ENCODE measurements at places on chromosomes 2 and 18.

GRCh38 chr18:59429608-59430007 lies 70.5 kb upstream of the LMAN1 start:
- H3K27ac ChIP-seq, result no peak overlapping the region
- H3K27me3 ChIP-seq, result peaks cover 6% of the 10 kb centered on the region
- no peak overlapping the region for H3K4me3 ChIP-seq

- H3K27me3 ChIP-seq, result no peaks in the 10 kb centered on the region
- H3K36me3 ChIP-seq, result no peaks in the 10 kb centered on the region
- no peak overlapping the region for H3K4me3 ChIP-seq
- H3K4me1 ChIP-seq, result no peaks in the 10 kb centered on the region
- no peak overlapping the region for H3K27ac ChIP-seq
Observed at GRCh38 chr2:143885461-143885860, 634.5 kb downstream of the ZEB2 start.

GRCh38 chr2:1787755-1788477 lies 43.6 kb upstream of the PXDN start:
- no peak for DNase-seq
- H3K36me3 ChIP-seq, result no peaks in the 10 kb centered on the region

DNA sequence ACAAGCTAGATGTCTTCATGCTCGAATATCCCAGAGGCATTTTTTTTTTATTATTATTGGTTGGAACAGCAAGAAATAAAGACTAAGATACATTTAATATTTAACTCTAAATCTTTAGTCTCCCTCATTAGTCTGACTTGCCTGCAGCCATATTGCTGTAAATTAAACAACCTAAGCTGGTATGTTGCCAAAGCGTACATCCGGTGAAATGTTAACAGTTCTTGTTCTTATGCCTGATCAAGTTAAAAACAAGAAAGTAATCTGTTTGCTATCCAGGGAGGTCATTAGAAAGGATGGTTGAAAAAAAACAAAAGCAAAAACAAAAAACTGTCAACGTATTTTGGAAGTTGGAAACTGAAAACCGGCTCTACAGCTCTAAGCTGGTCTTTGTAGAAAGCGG lies 125.9 kb upstream of the NABP1 start:
- H3K27ac ChIP-seq, result no peak overlapping the region
- H3K4me3 ChIP-seq, result peak overlapping the region; percentile 84
- H3K27me3 ChIP-seq, result peaks cover 3% of the 10 kb centered on the region
- peaks cover 36% of the 10 kb centered on the region for H3K4me1 ChIP-seq

DNA sequence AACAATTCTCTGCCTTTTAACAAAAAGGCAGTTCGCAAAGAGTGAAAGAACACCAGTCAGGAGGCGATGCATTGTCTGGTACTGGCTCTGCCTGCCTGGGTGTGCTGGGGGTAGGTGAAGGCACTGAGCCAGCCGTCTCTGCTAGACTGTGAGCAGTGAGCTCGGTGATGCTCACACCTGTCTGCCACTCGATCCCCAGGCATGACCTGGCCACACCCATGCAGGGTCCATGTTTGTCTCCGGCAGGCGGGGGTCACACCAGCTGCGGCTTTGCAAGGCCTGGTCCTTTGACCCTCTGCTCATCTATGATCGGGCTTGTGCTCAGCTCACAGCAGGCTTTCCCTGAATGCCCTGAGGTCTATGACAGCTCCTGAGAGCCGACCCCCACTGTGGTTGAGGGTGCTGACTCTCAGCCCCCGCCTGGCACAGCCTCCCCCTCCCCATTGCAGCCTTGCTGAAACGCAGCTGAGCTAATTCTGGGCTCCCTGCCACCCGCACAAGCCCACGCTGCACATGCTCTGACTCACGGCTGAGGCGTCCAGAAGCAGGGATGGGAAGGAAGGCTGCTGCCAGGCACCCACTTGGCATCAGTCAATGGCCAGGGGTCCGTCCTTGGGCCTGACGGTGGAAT lies 23.7 kb downstream of the CRACDL start:
- H3K36me3 ChIP-seq, result no peaks in the 10 kb centered on the region
- peak; percentile 78 for DNase-seq
- H3K4me3 ChIP-seq, result peak overlapping the region; percentile 25
- H3K27ac ChIP-seq, result peak overlapping the region; percentile 59
- peaks cover 72% of the 10 kb centered on the region for H3K4me1 ChIP-seq

GRCh38 chr18:27185025-27185763 lies at the start of gene CHST9:
CHST9 (minus strand) TSS chr18:27185308; CDS start chr18:27142809, 42,499 bp downstream.
- peaks cover 3% of the 10 kb centered on the region for H3K27me3 ChIP-seq
- no peaks in the 10 kb centered on the region for H3K36me3 ChIP-seq
- no peaks in the 10 kb centered on the region for H3K4me1 ChIP-seq

GRCh38 chr2:186968277-186968676 lies 119.3 kb upstream of the ZSWIM2 start:
- H3K27ac ChIP-seq, result no peak overlapping the region
- DNase-seq, result no peak
- peaks cover under 1% of the 10 kb centered on the region for H3K36me3 ChIP-seq
- no peaks in the 10 kb centered on the region for H3K4me1 ChIP-seq
- no peak overlapping the region for H3K4me3 ChIP-seq

- no peaks in the 10 kb centered on the region for H3K36me3 ChIP-seq
- H3K27ac ChIP-seq, result no peak overlapping the region
- H3K4me3 ChIP-seq, result no peak overlapping the region
- no peak for DNase-seq
Observed at GRCh38 chr18:43772907-43773306, 495.6 kb upstream of the SYT4 start.

- no peak overlapping the region for H3K4me3 ChIP-seq
- no peak overlapping the region for H3K27ac ChIP-seq
- H3K36me3 ChIP-seq, result no peaks in the 10 kb centered on the region
- H3K4me1 ChIP-seq, result peaks cover 14% of the 10 kb centered on the region
Observed at GRCh38 chr2:149885468-149885867, 297.9 kb upstream of the MMADHC start.

- peak; percentile 29 for DNase-seq
- peaks cover 21% of the 10 kb centered on the region for H3K36me3 ChIP-seq
- 0 out of 2 replicates have a peak overlapping the region, but pooled peaks have one; percentile 14 for H3K27ac ChIP-seq
Observed at GRCh38 chr2:71923143-71923525, 224.5 kb downstream of the CYP26B1 start.

DNA sequence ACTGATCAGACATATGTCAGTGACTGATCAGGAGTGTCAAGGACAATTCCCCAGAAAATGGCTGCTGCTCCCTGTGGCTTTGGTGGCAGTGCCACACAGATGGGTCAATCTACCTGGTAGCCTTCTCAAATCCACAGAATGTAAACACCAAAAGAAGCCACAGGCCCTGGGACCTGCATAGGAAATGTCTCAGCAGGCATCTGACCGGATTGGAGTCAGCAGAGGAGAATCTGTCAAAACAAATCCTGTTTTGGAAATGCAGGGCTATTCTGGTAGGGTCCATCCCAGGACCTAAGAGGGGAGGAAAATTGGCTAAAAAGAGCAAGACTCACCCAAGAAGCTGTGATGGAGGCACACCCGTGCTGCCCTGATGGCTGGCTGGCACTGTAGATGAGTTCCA lies 189.7 kb downstream of the TMEM247 start:
- no peak for DNase-seq
- no peak overlapping the region for H3K27ac ChIP-seq
- H3K4me3 ChIP-seq, result no peak overlapping the region
- H3K4me1 ChIP-seq, result peaks cover 40% of the 10 kb centered on the region
- 0 out of 2 replicates have a peak, but pooled peaks cover 5% of the 10 kb centered on the region for H3K36me3 ChIP-seq
- no peaks in the 10 kb centered on the region for H3K27me3 ChIP-seq
